ENCODE measurements at places on chromosomes 5 and 9.

GRCh38 chr5:126358525-126358924 lies 64.7 kb upstream of the GRAMD2B start:
- DNase-seq: peak; percentile 23

DNA sequence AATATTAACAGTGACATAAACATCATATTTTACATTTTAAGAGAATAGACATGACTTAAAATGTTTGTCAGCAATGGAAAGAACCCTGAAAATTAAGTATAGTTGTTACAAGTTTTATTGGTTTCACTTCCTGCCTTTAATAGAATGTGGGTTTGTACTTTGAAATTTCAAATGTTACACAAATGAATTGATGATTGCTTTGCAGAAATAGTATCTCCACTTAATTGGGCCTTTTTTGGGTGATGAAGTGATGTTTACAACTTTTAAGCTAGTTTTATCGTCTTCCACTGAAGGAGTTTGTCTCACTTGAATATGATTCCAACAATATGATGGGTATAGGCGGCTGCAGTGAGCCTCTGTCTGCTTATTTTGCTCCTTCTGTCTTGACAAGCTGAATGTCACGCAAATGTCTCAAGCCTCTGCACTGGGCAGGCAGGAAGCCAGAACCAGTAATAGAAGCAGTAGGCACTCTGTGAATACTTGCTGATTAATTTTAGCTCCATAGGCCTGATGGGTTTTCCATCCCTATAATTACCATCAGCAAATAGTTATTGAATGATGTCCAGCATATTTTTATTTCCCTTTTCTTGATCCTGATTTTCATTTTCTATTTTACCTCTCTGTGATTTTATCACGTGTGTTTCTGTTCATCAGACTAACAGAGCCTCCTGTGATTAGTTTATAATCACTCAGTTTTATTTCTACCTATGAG lies 10.6 kb upstream of the NR3C1 start:
- no peak for DNase-seq

GRCh38 chr9:69936427-69936826 lies 107.2 kb upstream of the MAMDC2 start:
- DNase-seq: peak; percentile 92

DNA sequence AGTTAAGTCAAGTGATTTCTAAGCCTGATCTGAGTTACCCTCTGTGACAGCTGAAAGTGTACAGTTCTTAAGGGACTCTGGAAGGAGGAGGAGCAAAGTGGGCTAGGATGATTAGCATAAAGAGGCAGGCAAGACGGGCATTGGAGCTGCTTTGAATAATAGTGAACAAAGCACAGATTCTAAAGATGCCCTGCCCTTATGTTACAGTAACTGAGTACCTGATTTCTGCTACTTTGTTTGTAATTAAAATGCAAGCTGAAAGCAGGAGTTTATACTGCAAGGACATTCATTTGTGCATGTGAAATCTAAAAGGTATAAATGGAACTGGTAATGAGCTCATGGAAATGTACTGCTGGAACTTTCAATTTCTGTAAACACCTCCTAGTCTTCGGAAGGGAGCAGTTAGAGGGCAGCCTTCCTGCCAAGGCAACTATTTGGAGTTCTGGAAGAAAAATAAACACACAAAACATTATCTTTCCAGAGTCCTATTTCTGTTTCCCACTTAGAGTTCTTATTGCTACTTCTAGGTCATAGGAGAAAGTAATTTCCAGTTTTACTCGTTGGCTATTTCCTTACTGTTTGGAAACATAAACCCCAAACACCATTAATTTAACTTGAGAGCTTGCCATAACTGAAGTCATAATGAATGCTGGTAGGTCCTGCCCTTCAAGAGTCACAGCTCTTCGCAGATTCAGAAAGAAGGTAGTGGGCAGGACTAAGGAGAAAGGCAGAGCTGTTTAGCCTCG lies at the start of gene RANBP3L:
TSS of gene RANBP3L (minus strand) at position 45 of the 746 bp plus-strand sequence. CDS start 486 bp downstream, outside the sequence.
- peak; percentile 47 for DNase-seq

GRCh38 chr5:124522992-124523391 lies 223.4 kb downstream of the ZNF608 start:
- DNase-seq: no peak

- DNase-seq: no peak
Measured at GRCh38 chr5:140196115-140196814, 21.3 kb downstream of the CYSTM1 start.

DNA sequence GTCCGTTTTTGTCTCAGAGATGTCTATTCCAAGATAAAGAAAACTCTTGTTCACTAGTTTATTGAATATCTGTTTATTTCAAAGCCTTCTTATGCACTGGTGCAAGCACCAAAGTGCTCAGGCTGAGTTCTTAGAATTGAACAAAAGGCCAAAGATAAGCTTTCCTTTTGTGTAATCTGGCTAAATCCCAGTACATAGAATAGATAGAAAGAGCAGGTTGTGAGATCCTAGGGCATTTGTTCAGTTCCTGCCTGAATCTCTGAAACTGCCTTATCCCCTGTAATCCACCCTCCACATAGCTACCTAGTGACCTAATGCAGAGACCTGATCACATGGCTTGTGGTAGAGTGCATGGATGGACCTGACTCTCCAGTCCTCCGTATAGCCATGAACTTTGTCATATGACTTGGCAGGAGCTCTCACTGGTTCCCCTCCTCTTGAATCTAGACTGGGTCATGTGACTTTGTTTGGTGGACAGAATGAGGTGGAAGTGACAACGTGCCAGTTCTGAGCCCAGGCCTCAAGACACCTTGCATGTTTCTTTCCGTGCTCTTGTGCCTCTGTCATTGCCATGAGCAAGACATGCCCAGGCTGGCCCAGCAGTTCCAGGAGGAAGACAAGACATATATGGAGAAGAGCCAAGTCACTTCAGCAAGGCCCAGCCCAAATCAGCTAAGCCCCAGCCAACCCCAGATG lies 139.3 kb upstream of the SHB start:
- DNase-seq: peak; percentile 14

- peak; percentile 40 for DNase-seq
Measured at GRCh38 chr5:79464695-79465332, 49.1 kb downstream of the HOMER1 start.

- DNase-seq: no peak
Measured at GRCh38 chr9:115730396-115730795, 423.2 kb upstream of the PAPPA start.

- DNase-seq: no peak
Measured at GRCh38 chr5:59169081-59169767, 586.3 kb downstream of the RAB3C start.

DNA sequence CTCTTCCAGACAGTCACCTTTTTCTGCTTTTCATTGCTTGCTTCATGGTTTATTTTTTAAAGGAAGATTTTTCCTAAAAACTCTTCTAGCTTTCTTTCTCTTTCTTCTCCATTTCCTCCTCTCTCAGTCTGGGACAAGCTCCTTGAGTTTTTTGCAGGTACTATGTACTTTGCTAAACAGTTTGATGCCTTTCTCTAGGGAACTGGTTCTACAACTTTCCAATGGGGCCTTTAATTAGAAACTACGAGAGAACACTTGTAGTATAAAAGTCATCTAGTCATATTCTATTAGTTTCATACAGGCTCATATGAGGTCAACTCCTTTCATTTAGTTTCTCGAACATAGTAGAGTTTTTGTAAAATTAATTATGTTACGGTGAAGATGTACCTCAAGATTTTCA lies 189.6 kb downstream of the DOCK8 start:
- no peak for DNase-seq

GRCh38 chr5:58986281-58986680 lies 403.4 kb downstream of the RAB3C start:
- no peak for DNase-seq

- DNase-seq: peak; percentile 17
Measured at GRCh38 chr5:24110004-24110615, 534.7 kb downstream of the CDH10 start.

- peak; percentile 28 for DNase-seq
Measured at GRCh38 chr5:180636403-180637075, 12.9 kb downstream of the FLT4 start.

GRCh38 chr9:9942764-9943424 lies 669.9 kb downstream of the PTPRD start:
- DNase-seq: peak; percentile 47

GRCh38 chr5:11857391-11857790 lies 46.9 kb downstream of the CTNND2 start:
- DNase-seq: no peak

DNA sequence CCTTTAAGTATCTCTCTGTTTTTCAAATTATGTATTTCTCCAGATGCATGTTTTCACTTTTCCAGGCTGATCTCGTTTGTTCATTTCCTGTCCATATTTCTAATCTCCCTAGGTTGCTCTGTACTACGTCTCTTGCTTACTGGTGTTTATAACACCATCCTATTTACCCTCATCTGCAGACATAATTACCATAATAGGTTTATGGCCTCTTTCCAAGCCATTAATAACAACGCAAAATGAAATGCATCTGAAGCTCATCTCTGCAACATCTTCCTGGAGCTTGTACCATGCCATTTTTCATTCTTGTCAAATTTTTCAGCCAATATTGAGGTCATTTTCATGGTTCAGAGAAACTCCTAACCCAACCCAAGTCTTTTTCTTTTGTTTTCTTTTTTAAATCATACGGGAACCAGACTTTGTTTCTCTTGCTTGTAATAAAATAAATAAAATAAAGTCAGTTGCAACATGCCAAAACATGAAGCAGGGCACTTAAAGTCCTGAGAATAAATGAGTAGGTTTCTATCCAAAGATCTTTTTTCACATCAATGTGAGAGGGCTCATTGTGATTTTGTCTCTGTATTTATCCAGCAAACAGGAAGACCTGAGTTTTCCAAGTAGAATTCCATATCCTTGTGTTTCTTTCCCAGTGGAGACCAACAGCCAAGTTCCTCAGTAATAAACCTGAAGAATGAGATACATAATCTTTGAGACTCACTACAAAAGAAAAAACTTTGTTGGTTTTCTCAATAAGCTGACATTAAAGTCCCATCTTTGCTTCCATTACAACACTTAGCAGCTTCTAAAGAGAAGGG lies 37.0 kb downstream of the DPYSL3 start:
- DNase-seq: no peak

- DNase-seq: peak; percentile 87
Measured at GRCh38 chr9:22395687-22396141, 50.9 kb upstream of the DMRTA1 start.

- DNase-seq: no peak
Measured at GRCh38 chr5:68033029-68033428, 182.5 kb upstream of the PIK3R1 start.

DNA sequence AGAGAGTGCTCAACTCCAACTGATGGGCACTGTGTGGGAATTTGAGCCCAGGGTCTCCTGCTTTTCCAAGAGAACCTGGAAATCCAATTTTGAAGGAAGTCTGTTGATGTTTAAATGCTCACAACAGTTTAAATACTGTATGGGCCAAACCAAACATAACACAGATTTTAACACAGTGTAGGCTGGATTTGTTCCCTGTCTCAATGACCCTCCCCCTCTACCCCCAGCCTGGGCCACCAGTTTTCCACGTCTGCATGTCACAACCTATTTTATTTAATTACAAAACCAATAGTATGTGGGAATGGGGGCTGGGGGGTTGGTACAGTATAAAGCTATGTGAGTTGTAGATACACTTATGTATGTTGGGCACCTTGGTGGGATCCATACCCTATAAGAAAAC lies 11.7 kb downstream of the PALM2AKAP2 start:
- no peak for DNase-seq

DNA sequence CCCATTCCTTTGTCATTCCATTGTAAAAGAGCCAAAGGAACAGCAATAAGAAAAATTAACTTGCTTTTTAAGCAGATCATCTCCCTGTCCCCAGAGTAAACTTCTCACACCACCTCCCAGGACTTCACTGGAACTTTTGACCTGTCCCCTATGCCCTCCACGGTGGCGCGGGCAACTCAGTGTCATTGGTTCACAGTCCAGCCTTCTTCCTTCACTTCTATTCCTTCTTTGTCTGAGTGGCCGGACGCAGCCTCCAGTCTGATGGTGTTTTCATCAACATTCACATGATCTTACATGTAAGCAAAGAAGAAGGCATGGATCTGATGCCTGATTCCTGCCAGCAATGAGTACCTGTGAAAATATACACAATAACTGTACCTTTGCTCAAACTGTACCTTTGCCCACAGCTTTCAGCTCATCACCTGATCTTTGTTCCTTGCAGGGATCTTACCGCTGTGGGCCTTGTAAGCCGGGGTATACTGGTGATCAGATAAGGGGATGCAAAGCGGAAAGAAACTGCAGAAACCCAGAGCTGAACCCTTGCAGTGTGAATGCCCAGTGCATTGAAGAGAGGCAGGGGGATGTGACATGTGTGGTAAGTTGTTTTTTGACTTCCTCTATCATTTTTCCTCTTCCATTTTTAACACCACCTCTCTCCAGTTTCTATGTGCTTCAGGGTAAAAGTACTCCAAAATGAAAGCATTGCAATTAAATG lies 32.5 kb downstream of the THBS4 start:
- no peak for DNase-seq

- DNase-seq: no peak
Measured at GRCh38 chr9:88990041-88990728, 1.1 kb upstream of the S1PR3 start.

GRCh38 chr5:128870373-128870772 lies 94.9 kb upstream of the SLC27A6 start:
- no peak for DNase-seq

GRCh38 chr5:161230221-161230620 lies 316.3 kb downstream of the GABRB2 start:
- no peak for DNase-seq

GRCh38 chr9:88013035-88013434 lies 38.7 kb upstream of the CDK20 start:
- no peak for DNase-seq

DNA sequence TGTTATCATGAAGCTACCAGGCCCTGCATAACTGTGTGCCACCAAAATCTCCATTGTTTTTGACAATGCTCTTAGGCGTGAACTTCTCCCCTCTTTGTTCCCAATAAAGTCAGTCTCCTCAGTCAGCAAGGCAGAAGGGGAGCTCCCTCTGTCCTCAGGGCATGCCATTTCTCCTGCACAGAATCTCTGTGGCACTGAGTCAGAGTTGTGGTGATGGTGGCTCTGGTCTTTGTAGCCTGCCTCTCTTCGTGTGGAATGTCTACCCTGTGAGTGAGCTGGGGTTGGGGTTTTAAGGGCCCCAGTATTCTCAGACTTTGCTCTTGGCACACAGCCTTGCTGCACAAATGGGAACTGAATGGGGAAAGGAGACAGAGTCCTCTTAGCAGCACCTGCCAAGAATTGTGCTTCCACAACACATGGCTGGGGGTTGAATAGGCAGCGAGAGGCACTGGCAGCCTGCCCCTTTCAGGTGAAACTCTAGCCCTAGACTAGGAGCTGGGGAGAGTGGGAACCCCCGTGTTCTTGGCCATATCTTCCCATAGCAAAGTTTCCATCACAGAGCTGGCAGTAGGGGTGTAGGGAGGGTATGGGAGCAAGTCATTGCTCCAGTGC lies 146.6 kb downstream of the SH3GL2 start:
- DNase-seq: no peak
